ENCODE measurements at places on chromosomes 6 and 20.

DNA sequence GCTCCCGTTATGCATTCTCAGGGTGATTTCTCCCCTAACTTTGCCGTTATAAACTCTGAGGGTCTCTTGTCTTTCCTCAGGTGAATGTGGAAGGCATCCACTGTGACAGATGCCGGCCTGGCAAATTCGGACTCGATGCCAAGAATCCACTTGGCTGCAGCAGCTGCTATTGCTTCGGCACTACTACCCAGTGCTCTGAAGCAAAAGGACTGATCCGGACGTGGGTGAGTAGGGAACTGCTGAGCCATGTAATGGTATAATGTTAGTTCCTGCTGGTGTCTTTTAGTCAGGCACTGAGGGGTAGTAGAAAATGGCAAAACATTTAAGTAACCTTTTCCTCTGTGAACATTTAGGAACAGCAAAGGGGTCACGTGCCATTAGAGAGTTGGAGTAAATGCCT lies 395.4 kb downstream of the ARHGAP18 start:
- DNase-seq: no peak

DNA sequence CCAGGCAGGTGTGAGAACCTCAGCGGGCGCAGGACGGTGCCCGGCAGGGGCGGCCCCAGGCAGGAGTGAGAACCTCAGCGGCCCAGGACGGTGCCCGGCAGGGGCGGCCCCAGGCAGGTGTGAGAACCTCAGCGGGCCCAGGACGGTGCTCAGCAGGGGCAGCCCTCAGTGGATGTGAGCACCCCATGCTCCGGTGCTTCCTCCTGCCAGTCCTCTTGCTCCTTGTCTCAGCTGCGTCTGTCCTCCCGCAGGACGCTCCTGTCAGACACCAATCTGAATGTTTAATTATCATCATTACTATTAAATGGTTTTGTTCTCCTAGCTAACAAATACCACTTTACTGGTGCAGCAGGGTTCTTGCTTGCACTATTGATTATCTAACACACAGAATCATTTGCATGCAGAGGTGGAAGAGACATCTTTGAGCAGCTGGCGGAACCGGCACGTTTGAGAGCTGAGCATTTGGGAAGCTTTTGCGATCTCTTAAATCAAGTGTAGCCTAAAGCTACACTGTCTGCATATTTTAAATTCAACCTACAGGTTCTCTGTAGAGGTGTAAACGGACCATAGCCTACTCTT lies 39.4 kb upstream of the DACT2 start:
- no peak for DNase-seq

DNA sequence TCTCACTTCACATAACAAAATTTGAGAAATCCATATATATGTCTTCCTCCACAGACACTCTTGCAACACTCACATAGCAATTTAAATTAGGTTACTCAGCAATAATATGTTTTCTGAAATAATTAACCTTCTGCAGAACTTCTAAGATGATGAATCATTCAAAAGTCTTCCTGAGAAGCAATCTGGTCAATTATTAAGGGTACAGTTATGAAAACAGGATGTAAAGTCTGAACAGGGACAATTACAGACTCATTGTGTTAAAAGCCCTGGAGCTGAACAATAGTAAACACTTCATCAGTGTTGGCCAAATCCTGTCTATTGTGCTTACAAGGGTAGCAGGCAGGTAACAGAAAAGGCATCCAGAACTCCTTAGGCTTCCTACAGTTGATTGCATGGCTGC lies 75.4 kb downstream of the FILIP1 start:
- DNase-seq: peak; percentile 68

- DNase-seq: no peak
Measured at GRCh38 chr6:5850848-5851255, 155.9 kb downstream of the NRN1 start.

DNA sequence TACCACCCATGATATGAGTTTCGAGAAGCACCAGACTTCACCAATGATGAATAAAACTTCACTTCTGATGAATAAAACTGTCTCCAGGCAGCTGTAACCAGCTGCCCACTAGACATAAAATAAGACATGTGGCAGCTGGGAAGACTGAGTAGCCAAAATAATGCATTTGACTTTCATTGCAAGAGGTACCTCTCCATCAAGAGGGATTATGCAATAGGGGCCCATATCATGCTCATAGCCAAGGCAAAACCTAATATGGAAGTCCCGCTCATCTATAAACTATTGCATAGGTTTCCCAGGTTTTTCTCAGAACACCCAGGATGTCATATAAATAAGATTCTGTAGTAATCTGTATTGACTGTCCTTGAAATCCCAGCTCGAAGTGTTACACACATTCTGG lies 155.5 kb downstream of the SIM1 start:
- DNase-seq: no peak

GRCh38 chr6:36419310-36419709 lies 23.3 kb downstream of the PXT1 start:
- no peak for DNase-seq

DNA sequence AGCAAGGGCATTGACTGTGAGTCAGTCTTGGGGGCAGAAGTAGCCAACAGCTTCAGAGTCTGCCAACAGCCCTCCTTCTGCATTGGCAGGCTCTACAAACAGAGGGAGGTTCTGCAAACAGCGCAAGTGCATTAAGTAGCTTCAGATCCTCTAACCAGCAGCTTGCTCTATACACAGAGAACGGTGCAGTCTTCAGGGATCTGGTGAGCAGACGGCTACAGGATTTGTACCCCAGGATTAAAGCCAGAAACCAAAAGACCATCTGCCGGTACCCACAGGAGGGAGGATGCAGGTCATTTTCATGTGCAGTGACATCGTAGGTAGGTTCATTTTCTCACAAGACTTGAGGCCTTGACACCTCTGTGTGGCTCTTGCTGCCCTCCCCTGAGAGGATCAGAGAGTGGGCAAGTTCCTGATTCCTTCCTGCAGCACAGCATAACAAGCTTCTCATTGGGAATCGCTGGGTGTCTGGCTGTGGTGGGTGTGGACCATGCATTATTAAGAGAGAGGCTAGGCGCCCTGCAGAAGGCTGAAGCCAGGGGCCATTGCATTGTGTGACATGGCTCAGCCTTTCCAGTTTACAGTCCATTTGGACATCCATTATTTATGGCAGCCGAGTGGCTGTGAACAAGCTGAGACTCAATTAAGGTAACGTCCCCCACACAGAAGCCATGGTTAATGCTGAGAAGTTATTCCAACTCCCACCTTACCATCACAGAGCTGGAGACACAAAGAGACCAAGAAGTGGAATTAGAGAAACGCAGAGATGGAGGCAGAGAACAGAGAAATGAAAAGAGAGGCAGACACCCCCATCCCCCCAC lies 250.0 kb downstream of the LRFN2 start:
- DNase-seq: no peak

DNA sequence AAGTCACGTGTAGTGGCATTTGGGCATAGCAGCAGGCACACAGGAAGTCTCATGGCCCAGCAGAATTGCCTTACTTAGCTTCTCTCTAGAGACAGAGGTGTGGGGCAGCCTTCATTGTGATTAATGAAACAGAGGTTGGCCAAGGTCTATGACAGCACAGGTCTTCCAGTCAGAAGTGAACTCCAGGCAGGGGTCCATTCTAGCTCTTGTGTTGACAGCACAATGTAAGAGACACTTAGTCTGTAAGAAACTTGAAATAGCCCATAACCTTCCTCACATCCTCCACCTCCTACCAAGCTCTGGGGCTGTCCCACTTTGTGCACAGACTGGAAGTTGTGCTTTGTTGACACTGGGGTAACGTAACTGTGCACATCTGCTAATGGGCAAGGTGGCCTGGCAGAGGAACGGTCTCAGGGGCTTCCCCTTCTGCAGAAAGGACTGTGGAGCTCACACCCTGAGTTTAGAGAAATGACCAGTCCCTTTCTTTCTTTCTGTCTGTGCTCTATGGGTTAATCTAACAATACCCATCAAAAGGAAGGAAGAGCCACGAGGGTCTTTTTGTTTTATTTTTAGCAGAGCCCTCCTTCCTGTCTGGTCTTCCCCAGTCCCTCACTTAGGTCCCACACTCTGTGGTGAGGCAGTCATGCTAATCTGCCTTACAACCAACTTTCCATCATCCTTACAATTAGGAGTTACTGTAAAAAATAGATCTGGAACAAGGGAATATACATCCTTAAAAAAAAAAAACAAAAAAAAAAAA lies 35.6 kb upstream of the TAGAP start:
- DNase-seq: no peak

GRCh38 chr20:34751453-34751852 lies 47.3 kb downstream of the TP53INP2 start:
- no peak for DNase-seq

DNA sequence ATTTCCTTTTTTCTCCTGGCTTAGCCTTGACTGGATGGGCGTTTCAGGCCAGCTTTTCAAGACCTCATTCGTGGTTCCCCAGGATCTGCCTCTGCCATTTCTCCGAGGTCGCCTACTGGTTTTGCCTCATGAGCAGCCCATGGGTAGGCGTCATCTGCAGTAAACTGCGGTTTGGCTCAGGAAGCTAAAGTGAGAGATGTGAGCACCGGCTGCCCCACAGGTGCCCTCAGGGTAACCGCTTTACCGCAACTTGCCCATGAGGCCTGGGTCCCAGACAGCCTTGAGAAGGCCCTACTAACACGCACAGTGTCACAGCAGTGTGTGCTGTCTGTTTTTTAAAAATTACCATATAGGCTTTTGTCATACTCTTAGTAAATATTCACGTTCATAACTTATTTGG lies 53.4 kb upstream of the TBXT start:
- DNase-seq: no peak

- peak; percentile 28 for DNase-seq
Measured at GRCh38 chr20:17967521-17968365, 851 bp downstream of the SNX5 start.

DNA sequence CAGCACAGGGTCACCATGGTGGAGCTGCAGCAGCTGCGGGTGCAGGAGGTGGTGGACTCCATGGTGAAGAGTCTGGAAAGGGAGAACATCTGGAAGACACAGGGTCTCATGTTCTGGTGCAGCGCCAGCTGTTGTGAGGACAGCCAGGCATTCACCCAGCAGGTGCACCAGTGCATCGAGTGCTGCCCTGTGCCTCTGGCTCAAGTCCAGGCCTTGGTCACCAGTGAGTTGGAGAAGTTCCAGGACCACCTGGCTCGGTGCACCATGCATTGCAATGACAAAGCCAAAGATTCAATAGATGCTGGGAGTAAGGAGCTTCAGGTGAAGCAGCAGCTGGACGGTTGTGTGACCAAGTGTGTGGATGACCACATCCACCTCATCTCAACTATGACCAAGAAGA lies 22.9 kb upstream of the RIPK1 start:
- DNase-seq: no peak

- no peak for DNase-seq
Measured at GRCh38 chr6:150783813-150784212, 81.7 kb upstream of the MTHFD1L start.

DNA sequence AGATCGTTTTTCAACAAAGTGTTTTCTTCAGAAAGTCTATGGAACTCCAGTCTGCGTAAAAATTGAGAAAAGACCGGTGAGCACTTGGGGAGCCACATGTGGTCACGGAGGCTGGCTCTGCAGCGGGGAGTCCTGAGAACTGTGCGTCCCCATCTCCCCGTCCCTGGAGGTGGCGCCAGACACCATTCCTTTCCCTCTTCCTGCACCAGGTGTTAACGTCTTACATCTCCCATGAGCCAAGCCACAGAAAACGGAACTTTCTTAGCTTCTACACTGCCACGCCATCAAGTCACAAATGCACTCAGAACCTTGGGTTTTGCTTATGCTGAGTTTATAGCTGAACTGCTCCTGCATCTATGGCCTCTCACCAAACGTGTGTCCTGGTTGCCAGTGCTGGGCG lies 62.6 kb downstream of the GINS1 start:
- peak; percentile 13 for DNase-seq

GRCh38 chr6:90288404-90288803 lies 8.2 kb downstream of the BACH2 start:
- no peak for DNase-seq

GRCh38 chr20:1528811-1529210 lies 28.7 kb downstream of the SIRPD start:
- peak; percentile 60 for DNase-seq

GRCh38 chr20:43658723-43659419 lies 8.0 kb upstream of the MYBL2 start:
- DNase-seq: no peak

- peak; percentile 83 for DNase-seq
Measured at GRCh38 chr6:56802584-56802983, 152.3 kb upstream of the BEND6 start.

- peak; percentile 82 for DNase-seq
Measured at GRCh38 chr6:42017021-42017643, 33.2 kb upstream of the TAF8 start.

DNA sequence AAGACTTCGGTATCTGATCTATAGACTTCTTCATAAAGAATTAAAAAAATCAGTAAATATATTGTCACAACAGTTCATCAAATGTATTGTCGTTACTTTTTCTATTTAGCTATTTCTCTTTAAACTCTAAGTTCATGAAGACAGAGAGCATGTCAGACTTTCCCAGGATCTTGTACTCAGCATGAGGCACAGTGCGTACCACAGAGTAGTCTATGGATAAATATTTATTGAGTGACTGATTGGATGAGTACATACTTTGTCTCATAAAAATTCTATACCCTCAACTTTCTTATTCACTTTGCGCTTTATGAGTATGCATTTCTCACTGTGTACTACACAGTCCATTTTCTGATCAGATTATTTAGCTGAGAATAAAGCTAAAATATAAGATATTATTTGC lies 1284.4 kb upstream of the ADGRB3 start:
- no peak for DNase-seq

GRCh38 chr20:64239449-64240242 lies 15.9 kb upstream of the PCMTD2 start:
- no peak for DNase-seq

DNA sequence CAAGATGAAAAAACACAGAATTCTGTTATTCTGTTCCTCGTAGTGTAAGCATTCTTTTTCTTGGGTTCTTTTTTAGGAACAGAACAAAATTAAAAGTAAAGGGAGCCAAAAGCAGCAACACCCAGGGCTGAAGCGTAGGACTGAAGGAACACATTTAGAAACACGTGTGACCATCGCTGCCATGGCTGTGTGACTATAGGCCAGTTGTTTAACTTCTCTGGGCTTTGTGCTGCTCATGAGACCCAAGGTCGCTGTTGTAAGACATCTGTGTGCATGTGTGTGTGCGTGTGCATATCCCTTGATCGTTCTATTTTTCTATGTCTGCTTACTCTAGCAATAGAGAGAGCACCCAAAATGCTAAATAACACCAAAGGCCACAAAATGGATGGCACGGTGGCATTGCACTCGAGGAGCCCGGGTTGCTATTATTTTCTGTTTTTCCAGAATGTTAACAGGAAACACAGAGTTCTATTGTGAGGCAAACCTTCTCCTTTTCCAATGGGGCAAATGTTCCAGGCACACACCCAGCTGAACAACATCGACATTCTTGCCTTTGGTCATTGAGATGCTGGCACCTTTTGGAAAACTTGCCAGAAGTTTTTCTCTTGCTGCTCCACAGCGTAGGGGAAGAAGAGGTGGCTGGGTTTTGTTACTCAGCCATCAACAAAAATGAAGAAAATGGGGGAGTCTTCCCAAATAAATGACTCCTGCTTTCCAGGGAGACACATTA lies 267.8 kb upstream of the ECI2 start:
- no peak for DNase-seq

DNA sequence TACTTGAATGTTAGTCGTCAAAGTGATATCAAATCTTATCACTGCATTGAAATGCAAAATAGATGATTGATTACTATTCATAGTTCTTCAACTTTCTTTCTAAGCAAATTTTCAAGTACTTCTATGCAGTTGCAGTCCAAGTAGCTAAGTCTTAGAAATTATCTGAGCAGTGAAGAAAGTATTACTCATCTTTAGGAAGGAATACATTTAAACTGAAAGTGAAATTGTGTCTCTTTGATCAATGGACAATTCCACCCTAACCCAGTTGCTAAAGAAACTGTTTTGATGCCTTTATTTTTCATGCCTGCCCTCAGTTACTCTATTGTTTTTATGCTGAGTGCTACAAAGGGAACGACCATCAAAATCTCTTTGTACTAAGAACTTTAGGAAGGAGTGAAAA lies 337.4 kb downstream of the GRIK2 start:
- peak; percentile 10 for DNase-seq
